ENCODE measurements at places on chromosomes 6 and 20.

GRCh38 chr6:80223743-80224212, 117.3 kb downstream of the BCKDHB start:
- no peak for DNase-seq

DNA sequence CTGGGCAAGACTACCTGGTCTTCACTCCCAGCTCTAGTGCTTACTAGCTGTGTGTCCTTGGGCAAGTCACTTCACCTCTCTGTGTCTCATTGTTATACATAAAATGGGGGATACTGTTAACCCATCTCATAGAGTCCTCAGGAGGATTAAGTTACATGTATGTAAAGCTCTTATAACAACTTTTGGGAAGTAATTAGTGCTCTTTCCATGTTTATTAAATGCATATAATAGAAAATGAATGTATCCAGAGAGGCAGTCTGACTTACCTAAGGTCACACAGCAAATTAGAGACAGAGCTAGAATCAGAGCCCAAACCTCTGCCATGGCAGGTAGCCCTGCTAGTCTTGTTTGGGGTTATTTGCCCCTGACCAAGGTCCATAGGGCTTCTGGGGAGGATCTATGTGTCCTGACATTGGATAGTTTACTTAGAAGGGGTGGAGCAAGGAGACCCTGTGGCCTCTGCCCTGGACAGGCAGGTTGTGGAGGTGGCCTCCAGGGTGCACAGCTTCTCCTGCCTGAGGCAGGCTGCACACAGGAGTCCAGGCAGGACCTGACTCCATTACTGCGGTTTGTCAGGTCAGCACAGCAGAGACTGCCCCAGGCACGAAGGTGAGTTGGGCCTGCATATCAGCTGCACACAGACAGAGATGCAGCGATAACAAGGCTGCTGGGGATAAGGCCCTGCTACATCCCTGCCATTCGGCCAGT, 8.4 kb upstream of the MAPK13 start:
- no peak for DNase-seq

GRCh38 chr20:8720089-8720488, 348.8 kb upstream of the PLCB4 start:
- DNase-seq = no peak

- no peak for DNase-seq
These were observed 27.5 kb upstream of the AGPAT4 start for GRCh38 chr6:161301338-161301737.

DNA sequence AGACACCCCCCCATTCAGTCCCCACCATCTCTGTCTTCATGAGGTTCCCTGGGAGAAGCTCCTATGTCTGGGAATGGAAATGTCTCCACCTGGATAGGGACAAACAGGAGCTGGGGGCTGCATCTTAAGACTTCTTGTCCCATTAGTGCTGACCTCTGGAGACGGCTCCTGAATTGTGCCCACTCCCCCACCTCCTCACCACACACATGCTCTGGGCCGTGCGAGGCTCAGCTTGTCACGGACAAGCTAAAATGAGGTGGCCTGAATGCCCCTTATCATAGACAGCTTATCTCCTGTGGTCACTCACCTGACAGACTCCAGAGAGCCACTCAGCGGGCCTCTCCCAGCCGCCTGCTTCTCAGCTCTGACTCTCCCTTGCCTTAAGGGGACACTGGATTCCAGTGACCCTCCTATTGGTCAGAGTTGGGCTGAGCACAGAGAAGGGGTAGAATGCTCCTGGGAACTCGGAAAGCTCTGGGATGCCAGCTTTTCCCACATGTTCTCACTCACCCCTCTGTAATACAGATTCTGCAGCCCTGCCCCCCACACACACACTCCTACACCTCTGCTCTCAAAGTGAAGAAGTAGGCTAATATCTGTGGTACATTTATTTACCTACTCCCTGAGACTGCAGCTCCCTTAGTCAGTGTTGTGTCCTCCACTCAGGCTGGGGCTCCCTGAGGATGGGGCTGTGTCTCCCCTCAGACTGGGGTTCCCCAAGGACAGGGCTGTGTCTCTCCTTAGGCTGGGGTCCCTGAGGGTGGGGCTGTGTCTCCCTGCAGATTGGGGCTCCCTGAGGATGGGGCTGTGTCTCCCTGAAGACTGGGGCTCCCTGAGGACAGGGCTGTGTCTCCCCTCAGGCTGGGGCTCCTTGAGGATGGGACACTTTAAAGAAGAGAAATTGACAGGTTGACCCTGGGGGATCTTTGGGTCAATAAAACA, 167.5 kb downstream of the VEGFA start:
- no peak for DNase-seq

DNA sequence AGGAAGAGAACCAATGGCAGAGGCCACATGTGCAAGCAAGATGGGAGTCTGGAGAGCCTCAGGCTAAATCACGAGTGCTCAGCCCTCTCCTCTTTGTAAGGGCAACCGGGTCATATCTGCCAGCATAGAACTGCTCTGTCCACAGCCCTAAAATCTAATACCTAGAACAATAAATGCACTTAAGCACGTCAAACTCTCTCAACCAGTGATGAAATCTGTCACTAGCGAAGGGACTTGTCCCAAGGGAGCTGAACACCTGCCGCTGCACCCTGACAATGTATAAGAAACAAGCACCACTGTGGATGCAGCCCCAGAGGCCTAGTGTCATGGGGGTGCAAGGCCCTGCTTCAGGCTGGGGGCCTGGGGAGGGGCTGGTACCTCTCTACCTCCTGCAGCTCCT, 82.5 kb downstream of the PRL start:
- no peak for DNase-seq

- no peak for DNase-seq
These were observed 288.1 kb upstream of the SUPT3H start for GRCh38 chr6:45665859-45666258.

DNA sequence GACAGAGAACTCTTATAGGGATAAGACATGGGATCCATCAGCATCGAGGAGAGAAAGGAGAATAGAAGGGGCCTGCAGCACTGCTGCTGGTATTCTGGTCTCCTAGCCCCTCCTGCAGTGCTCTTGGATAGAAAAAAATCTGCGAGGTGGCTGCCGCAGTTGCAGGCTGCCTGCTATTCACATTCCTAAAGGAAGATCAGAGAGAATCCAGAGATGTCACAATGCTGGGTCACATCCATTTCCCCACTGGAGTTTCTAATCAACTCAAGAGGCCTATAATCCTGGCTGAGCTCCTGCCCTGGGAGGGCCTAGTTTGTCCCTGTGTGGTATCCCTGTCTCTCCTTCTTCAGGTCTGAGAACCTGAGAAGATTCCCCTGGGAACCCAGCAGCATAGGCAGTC, 357.8 kb downstream of the MAFB start:
- no peak for DNase-seq

GRCh38 chr20:58651559-58651945, 469 bp downstream of the STX16 start:
- DNase-seq = no peak
